Psoas muscle (tissue), 8 donors: ENCODE measurements at places on chromosomes 11 and 22. TPM values are rescaled to one million over a fixed set of nuclear protein-coding genes. Genes with fewer than 3 reads are reported as not detected.

- H3K4me3 ChIP-seq, result no peak overlapping the region
- no peak overlapping the region for H3K27ac ChIP-seq
- peaks cover 3% of the 10 kb centered on the region for H3K4me1 ChIP-seq
- no peaks in the 10 kb centered on the region for H3K27me3 ChIP-seq
Measured at GRCh38 chr11:84923489-84923888, 703.7 kb downstream of the DLG2 start.

DNA sequence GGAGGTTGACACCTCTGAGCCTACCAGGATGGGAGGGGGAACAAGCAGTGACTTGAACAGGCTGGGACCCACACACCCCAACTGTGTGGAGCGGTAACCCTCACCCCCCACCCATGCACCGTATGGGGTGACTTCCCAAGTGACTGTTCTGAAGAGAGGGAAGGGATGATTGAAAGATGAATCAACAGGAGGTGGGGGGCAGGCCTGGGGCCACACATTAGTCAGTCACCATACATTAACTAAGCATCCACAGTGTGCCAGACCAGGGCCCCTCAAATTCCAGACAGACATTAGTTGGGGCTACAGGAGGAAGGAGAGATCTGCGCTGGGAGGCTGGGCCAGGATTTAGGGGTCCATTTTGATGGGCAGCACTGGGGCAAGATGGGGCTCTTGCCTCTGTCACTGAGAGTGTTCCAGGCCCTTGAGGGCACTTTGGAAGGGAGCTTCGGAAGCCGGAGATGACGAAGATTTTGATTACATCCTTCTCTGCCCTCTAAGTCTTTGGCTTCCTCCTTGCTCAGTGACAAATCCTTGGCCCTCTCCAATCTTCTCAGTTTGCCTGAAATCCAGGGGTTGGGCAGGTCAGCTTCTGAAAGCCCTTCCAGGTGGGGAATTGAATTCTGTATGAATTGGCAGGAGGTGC, 966 bp downstream of the SMTN start:
- peak overlapping the region; percentile 94 for H3K27ac ChIP-seq
- no peak for DNase-seq
- no peaks in the 10 kb centered on the region for H3K27me3 ChIP-seq
- H3K36me3 ChIP-seq, result no peaks in the 10 kb centered on the region
- peaks cover 27% of the 10 kb centered on the region for H3K4me1 ChIP-seq

- no peaks in the 10 kb centered on the region for H3K27me3 ChIP-seq
- H3K4me3 ChIP-seq, result no peak overlapping the region
- no peaks in the 10 kb centered on the region for H3K4me1 ChIP-seq
Measured at GRCh38 chr11:75809991-75810390, 5.0 kb upstream of the UVRAG start.

DNA sequence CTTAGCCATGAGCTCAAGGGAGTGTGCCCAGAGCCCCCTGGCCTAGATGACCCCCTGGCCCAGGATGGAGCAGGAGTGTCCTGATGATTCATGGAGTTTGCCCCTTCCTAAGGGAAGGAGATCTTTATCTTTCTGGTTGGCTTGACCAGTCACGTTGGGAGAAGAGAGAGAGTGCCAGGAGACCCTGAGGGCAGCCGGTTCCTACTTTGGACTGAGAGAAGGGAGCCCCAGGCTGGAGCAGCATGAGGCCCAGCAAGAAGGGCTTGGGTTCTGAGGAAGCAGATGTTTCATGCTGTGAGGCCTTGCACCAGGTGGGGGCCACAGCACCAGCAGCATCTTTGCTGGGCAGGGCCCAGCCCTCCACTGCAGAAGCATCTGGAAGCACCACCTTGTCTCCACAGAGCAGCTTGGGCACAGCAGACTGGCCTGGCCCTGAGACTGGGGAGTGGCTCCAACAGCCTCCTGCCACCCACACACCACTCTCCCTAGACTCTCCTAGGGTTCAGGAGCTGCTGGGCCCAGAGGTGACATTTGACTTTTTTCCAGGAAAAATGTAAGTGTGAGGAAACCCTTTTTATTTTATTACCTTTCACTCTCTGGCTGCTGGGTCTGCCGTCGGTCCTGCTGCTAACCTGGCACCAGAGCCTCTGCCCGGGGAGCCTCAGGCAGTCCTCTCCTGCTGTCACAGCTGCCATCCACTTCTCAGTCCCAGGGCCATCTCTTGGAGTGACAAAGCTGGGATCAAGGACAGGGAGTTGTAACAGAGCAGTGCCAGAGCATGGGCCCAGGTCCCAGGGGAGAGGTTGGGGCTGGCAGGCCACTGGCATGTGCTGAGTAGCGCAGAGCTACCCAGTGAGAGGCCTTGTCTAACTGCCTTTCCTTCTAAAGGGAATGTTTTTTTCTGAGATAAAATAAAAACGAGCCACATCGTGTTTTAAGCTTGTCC, 14.3 kb downstream of the ADORA2A start:
- no peaks in the 10 kb centered on the region for H3K27me3 ChIP-seq
- no peaks in the 10 kb centered on the region for H3K36me3 ChIP-seq
- no peak overlapping the region for H3K4me3 ChIP-seq
- peaks cover 11% of the 10 kb centered on the region for H3K4me1 ChIP-seq
- H3K27ac ChIP-seq, result no peak overlapping the region

KCNE3 gene
- 1.0 TPM for total RNA-seq

UBQLN3 gene
- total RNA-seq, result not detected

- no peak for DNase-seq
- no peaks in the 10 kb centered on the region for H3K4me1 ChIP-seq
- no peak overlapping the region for H3K27ac ChIP-seq
- no peak overlapping the region for H3K4me3 ChIP-seq
- H3K36me3 ChIP-seq, result no peaks in the 10 kb centered on the region
Measured at GRCh38 chr11:89667001-89667400, 43.1 kb upstream of the TRIM77 start.

GRCh38 chr11:66856496-66857233, at the start of gene LRFN4:
Gene LRFN4 (plus strand): TSS chr11:66857064. CDS start chr11:66857745, 681 bp downstream.
- H3K36me3 ChIP-seq, result peaks cover 19% of the 10 kb centered on the region
- peaks cover 3% of the 10 kb centered on the region for H3K4me1 ChIP-seq
- H3K27me3 ChIP-seq, result no peaks in the 10 kb centered on the region

DNA sequence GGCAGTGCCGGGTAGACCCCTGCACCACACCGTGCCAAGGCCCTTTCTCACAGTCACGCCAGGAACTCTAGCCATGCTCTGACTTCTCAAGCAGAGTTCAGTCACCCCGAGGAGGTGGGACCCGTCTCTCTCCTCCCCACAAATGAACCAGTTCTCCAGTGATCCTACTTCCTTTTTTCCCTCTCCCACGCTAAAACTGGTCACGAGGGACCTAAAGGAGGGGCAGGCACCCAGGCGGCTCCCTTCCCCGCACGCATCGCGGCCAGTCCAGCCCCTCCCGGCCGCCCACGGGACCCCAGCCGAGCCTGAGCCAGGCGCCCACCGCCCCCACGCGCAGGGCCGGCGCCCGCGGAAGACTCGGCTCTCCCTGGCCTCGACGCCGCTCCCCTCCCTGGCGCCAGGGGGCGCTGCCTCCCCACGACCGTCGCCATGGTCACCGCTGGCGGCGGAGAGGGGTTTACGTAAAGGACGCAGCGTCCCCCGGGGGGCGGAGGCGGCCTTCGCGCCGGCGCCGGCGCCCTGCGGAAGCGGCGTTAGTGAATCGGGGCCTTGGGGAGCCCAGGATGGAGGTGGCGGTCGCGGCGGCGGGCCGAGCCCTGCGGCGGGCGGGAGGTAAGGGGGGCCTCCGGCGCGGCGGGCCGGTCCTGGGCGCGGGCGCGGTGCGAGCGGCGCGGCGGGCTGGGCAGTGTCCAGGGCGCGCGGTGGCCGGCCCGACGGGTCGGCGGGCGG, at the start of gene DAGLA:
Gene DAGLA (plus strand): TSS at position 499 of the 729 bp plus-strand sequence. CDS start 39,765 bp downstream, outside the sequence.
- H3K27me3 ChIP-seq, result no peaks in the 10 kb centered on the region
- H3K4me1 ChIP-seq, result peaks cover 28% of the 10 kb centered on the region
- no peaks in the 10 kb centered on the region for H3K36me3 ChIP-seq
- peak within 1 kb of the TSS; percentile 70 for H3K4me3 ChIP-seq
- DNase-seq, result peak; percentile 70

DNA sequence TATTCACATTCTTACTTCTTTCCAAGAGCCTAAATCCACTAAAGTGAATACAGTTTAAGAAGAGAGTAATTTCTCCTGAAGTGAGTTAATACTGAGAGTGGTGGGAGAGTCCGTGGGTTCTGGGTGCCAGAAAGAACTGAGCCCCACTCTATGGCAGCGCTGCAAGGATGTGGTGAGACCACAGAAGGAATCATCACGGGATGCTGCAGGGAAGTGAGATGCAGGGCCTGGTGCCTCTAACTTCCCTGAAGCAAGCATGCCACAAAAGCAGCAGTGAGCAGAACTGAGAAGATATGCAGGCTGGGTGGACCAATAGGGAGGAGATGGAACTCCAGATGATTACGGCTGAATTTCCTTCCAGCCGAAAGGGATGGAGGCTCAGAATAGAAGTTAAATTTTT, 5.0 kb upstream of the MMP12 start:
- no peak overlapping the region for H3K4me3 ChIP-seq
- no peaks in the 10 kb centered on the region for H3K4me1 ChIP-seq
- H3K36me3 ChIP-seq, result no peaks in the 10 kb centered on the region
- no peak for DNase-seq
- no peak overlapping the region for H3K27ac ChIP-seq

DNA sequence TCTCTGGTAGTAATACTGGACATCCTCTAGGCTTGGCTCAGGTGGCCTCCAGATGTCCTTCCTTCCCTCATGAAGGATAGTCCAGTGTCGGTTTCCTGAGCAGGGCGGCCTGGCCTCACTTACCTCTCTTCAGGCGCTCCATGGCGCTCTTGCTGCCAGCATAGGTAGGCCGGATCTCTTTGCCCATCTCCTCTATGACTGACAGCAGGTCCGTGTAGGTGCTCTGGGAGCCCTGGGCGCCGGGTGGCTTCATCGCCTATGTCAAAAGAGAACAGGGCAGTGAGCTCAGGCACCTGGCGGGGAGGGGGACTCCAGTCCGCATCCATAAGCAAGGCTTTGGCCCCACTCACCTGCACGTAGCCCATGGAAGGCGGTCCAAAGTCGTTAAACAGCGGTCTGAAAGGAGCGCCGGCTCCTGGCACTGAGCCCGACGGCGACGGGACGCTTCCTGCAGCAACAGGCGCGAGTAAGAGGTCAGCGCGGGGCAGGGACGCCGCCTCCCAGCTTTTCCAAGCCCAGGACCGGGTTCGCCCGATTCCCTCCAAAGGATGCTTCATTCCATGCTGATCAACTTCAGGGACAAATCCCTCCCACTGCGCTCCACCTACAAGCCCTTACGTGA, 609 bp downstream of the CDK2AP2 start:
- peak overlapping the region; percentile 90 for H3K4me3 ChIP-seq
- H3K27me3 ChIP-seq, result peaks cover 11% of the 10 kb centered on the region
- peaks cover 11% of the 10 kb centered on the region for H3K36me3 ChIP-seq
- peaks cover 27% of the 10 kb centered on the region for H3K4me1 ChIP-seq

GRCh38 chr11:23425381-23425780, 565.1 kb upstream of the CCDC179 start:
- H3K4me3 ChIP-seq, result no peak overlapping the region
- H3K27ac ChIP-seq, result no peak overlapping the region
- no peaks in the 10 kb centered on the region for H3K27me3 ChIP-seq
- DNase-seq, result no peak
- no peaks in the 10 kb centered on the region for H3K4me1 ChIP-seq
- no peaks in the 10 kb centered on the region for H3K36me3 ChIP-seq

DUSP8 gene
- total RNA-seq, result 9.9 TPM

GRCh38 chr22:25908212-25908611, 166.2 kb downstream of the MYO18B start:
- DNase-seq, result no peak
- H3K36me3 ChIP-seq, result peaks cover 4% of the 10 kb centered on the region
- H3K4me1 ChIP-seq, result no peaks in the 10 kb centered on the region
- no peak overlapping the region for H3K4me3 ChIP-seq
